GM12864 (cell line): ENCODE measurements at places on chromosomes 5 and 9.
A peak's percentile ranks its signal among the peaks of the same experiment; 100 is the strongest.

DNA sequence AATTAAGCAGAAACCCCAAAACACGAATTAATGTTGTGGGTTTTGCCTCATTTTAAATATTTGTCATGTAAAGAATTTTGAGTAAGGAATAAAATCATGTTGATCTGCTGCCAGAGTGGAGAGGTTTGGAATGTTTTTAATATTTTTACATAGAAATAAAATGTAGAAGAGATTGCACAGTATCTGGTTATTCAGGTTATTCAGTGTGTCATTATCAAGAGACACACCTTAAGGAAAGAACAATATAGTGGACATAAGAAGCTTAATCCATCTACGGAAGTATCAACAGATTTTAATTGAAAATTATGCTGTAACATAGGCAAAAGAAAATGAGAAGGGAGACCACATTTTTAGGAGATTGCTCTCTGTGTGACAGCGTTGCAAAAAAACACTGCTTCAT, 410.4 kb downstream of the MED10 start:
- DNase-seq, result no peak

DNA sequence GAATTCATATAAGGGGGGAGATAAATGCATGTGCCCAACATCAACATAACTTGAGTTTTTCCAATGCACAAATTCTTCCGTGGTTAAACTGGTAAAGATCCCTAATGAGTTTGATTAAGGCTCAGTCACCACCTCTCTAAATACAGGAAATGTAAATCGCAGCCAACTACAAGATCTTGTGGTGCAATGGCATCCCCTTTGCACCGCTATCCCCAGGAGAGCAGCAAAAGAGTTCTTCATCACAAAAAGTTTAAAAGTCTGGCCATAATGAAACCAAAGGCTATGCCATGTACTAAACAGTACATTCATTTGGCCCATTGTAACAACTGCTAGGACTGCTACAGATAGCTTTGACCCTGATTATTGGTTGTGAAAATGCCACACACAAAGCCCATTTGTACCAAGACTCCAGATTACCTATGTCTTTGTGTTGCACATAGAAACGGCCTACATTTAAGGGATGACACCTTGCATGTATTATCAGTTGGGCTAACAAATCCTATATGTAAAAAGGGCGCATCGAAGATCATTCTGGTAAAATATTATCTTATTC, 44.5 kb downstream of the ZNF608 start:
- DNase-seq, result no peak

DNA sequence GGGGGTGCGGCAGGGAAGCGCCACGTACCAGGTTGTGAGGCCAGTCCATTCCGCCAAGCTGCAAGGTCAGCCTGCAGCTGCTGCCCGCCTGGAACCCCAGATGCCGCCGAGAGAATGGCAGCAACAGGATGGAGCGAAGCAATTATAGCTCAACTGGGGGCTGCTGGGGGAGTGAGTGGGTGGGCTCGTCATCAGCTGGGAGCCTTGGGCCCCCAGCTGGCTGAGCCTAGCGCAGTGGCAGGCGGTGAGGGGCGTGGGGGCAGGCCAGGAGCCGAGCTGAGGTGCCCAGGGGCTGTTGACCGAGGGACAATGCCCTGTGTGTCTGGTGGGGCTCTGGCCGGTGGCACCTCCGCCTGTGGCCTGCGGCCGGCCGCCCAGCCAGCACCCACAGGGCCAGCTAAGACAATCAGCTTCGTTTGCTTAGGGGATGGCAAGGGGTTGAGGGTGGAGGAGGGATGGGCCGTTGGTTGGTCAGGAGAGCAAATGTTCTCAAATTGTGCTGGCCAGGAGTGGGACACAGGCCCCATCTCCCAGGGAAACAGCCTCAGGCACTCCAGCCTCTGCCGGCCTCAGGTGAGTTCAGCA, at the start of gene IL17B:
IL17B (minus strand) TSS at position 116 of the 585 bp plus-strand sequence; CDS start at position 49, 67 bp downstream.
- no peak for DNase-seq

DNA sequence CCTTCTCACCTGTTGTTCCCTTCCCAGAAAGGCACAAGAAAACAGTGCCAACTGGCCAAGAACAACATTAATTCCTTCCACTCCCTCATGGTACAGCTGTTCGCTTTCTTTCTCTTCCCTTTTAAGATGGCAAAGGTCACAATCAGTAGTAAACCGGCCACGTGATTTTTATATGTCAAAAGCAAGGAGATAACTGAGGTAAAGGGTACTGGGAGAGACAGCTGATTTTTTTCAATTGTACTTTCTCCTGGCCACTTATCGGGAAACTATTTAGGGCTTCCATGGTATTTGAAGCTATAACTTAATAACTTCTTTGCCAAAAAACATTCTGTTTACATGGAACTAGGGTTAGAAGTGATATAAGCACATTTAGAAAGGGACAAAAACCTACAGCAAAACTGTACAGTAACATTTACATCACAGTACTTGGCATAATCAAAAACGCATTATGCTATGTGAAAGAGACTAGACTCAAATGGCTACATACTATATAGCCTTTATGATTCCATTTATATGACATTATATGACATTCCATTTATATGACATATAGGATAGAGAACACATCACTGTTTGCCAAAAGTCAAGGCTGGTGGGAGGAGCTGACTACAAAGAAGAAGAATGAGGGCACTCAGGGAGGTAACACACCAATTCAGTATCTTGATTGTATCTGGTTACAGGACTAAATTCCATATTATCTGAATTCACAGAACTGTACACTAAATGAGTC, 24.8 kb downstream of the PLPP1 start:
- DNase-seq, result no peak

DNA sequence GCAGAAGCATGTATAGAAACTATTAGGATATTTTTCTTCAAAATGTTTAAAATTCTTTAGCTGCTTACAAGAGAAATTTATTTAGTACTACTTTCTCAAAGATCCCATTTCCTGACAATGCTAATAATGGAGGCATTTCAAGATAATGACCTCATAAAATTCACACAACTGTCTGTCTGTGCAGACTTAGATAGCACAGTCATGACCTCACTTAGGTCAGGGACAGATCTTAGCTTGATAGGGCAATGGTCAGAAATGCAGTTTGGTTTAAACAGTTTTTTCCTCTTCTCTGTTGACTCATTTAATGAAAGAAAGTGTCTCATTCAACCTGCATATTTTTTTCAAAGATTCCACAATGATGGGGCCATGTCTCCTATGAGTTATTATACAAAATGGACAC, 128.4 kb downstream of the GRIA1 start:
- DNase-seq, result no peak

GRCh38 chr5:146243247-146243646, 39.8 kb downstream of the RBM27 start:
- DNase-seq, result no peak

GRCh38 chr9:72980600-72981265, 27.9 kb upstream of the ALDH1A1 start:
- no peak for DNase-seq

DNA sequence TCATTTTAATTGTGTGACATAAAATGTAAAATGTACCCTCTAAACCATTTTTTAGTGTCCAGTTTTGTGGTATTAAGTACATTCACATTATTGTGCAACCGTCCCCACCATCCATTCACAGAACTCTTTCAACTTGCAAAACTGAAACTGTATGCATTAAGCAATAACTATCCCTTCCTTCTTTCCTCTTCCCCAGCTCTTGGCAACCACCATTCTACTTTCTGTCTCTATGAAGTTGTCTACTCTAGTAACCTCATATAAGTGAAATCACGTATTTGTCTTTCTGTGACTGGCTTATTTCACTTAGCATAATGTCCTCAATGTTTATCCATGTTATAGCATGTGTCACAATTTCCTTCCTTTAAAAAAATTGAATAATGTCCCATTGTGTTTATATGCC, 142.4 kb downstream of the C9orf152 start:
- peak; percentile 30 for DNase-seq

GRCh38 chr5:135169753-135170152, 135.7 kb upstream of the PITX1 start:
- no peak for DNase-seq

GRCh38 chr9:21428235-21428634, 12.0 kb upstream of the IFNA1 start:
- no peak for DNase-seq

DNA sequence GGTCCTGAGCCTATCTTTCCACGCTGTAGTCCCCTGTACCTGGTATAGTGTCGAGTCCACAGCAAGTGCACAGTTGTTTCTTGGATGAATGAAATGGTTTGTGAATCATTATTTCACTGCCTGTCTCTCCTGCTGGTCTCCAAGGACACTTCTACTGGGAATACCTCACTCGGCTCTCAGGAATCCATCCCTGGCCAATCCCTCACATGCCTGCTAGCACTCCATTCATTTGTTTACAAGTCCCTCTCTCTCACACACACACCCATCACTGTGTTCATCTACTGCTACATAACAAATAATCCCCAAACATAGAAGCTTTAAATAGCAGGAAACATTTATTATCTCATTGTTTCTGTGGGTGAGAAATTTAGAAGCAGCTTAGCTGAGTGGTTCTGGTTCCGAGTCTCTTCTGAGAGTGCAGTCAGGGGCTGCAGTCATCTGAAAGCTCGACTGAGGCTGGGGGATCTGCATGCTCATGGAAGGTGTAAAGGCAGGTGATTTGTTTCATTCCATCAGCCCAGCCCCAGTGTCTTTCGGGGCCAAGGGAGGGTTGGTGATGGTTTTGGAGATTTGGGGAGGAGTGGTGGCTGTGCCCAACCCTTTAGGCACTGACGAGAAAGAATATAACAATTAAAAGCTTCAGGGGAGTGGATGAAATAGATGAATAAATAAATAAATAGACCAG, 132.7 kb upstream of the IER5L start:
- DNase-seq, result no peak

DNA sequence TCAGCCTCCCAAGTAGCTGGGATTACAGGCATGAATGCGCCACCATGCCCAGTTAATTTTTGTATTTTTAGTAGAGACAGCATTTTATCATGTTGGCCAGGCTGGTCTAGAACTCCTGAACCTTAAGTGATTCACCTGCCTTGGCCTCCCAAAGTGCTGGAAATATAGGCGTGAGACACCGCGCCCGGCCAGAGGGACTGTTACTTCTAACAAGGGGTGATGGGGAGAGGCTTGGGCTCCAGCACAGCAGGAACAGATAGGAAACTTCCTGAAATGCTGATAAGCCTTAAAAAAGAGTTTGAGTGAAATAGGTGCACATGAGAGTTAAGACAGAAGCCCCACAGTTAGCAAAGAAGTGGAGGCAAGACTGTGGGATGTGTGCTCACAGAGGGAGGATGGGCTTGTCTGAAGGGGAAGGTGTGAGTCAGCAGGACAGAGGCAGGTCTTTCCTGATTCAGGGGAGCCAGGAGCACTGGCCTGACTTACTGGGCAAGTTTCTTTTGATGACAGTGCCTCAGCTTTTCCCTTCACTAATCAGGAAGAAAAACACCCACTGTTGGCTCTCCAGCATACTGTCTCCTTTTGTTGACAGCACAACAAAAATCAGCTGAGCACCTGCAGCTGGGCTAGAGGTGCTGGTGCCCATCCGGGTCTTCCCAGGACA, 68.4 kb downstream of the RAD23B start:
- no peak for DNase-seq

- no peak for DNase-seq
Measured at GRCh38 chr9:18362901-18363685, 110.9 kb upstream of the ADAMTSL1 start.

- DNase-seq, result no peak
Measured at GRCh38 chr5:159202151-159202550, 7.2 kb downstream of the RNF145 start.

DNA sequence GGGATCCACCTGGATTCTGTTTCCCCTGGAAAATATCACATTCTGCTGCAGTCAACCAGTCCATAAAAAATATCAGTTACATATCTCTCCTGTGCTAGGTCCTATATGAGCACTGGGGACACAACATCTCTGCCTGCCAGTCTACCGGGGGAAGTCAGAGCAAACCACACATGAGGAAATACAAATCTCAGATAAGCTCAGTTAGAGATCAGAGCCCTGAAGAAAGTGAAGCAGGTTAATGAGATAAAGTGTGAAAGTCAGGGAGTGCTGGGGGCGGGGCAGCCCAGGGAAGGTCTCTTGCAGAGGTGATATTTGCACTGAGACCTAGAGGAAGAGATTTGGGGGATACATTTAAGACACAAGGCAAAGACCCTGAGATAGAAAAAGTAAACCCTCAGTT, 67.8 kb upstream of the SLC1A1 start:
- DNase-seq, result no peak

GRCh38 chr9:69319324-69320025, 5.5 kb upstream of the ENTREP1 start:
- no peak for DNase-seq

- DNase-seq, result no peak
Measured at GRCh38 chr5:128693764-128694163, 155.7 kb upstream of the FBN2 start.
